AG10803 (cell line): ENCODE measurements at places on chromosomes 16 and 17.

- DNase-seq, result peak; percentile 64
Observed at GRCh38 chr17:48484256-48484655, 46.6 kb downstream of the HOXB1 start.

- peak; percentile 31 for DNase-seq
Observed at GRCh38 chr17:30278032-30278431, 13.7 kb downstream of the BLMH start.

- DNase-seq, result no peak
Observed at GRCh38 chr16:84979516-84979915, 31.8 kb downstream of the ZDHHC7 start.

DNA sequence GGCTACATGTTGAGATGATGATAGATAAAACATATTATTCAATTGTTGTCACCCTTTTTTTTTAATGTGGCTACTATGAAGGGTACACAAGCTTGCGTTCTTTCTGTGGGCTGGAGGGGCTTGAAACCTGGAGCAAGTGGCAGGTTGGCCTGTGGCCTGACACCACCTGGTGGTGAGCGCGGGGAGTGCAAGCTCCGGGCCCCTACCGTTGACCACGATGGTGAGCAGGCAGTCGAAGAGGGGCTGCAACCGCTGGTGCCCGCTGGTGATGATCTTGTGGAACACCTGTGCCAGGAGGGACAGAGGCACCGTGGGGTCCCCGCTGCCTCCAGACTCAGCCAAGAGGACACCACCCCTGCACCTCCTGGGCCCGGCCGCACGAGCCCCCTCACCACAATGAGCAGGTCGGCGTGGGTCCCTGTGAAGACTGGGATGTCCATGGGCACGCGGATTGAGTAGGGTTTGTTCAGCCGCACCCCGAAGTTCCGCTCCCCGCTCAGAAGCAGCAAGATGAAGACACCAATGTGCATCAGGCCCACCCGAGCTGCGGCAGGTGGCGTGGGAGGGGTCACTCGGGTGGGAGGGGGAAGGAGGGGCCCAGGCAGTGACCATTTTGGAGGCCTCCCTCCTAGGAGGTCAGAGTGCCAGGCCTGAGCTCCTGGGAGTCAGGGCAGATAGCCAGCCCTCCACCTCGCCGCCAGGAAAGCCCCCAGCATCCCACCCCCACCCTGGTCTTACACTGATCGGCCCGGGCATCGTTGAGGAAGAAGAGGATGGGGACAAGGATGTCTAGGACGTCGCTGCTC is 14.4 kb downstream of the HID1 start:
- DNase-seq, result peak; percentile 31

DNA sequence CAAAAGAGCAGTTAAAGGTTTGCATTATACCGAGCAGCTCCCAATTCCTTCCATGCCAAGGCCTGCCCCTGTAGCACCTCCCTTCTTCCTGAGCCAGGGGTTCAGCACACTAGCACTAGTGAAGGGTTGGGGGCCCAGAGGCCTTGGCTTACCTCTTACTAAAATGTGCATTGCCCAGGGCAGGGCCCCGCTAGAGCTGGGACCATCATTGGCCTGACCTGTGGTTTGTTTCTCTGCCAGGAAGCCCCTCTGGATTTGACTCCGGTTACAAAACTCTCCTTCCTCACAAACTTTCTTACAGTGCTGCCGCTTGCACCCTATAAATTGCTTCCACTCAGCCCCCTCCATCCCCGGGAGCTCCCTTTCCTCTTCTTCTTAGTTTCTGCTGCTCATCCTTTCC is 33.8 kb downstream of the MPRIP start:
- no peak for DNase-seq

DNA sequence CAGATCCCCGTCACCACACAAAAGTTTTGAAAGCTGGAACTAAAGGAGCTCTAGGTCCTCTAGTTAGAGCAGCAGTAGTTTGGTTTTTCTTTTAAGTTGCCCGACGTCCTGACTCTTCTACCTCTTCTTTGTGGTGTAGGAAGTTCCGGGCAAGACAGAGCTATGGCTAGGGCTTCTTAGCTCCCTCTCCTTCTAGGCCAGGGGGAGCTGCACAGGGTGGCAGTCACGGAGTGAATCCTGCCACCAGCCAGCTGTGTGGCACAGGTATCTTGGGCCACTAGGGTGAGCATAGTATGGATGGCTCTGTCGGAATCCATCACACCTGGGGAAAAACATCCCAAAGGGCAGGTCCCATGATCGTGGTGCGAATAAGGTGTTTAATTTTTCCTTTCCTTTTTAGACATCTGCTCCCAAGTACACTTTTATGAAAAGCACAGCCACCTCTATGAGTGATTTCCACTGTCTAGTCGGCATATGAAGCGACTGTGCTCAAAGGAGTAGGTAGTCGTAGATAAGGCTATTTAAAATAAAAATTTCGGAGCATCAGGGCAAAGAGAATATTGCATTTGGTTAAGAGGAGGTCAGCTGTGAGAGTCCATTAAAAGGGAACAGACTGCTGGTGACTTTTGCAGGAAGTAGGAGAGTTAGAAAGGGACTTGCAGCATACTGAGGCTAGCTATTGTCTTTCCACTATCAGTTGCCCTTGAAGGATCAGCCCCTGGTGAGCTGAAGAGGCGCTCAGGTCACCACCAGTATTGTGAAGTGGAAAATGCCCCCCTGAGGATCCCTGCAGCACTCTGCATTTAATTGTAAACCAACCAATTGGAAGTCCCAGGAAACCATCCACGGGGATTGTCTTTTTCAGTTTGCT is 2.1 kb downstream of the PRKCA start:
- DNase-seq, result no peak

GRCh38 chr17:54793271-54793670 is 107.4 kb upstream of the TOM1L1 start:
- no peak for DNase-seq

- DNase-seq, result no peak
Observed at GRCh38 chr16:61936522-61936921, 99.7 kb downstream of the CDH8 start.

DNA sequence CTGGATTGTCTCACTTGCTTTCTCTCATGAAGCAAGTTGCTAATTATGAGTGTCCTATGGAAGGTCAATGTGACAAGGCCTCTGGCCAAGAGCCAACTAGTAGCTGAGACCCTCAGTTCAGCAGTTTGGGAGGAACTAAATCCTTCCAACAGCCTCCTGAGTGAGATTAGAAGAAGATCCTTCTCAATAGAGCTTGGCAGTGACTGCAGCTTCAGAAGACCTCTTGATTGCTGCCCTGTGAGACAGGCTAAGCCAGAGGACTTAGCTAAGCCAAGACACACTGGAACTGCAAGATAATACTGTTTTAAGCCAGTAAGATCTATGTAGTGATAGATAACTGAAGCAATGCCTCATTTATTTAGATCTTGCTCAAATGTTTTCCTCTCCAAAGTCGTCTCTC is 34.3 kb downstream of the PCTP start:
- DNase-seq, result no peak

DNA sequence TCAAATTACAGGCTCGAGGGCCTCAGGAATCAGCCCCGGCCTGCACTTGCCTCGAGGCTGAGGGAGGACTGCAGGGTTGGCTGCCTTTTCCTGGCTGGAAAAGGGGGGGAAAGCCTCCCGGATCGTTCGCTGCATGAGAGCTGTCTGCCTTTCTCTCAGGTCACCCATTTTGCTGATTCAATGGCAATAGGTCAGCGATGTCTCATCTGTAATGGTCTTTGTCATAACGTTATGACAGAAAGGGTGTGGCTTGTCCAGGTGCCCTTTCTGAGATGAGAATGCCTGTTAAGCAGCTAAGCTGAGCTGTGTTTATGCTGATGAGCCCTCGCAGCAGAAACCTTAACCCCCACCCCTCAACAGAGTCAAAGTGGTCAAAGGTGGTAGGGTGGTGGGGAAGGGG is 81.8 kb downstream of the AKAP1 start:
- no peak for DNase-seq

GRCh38 chr17:33521784-33522183 is 228.7 kb upstream of the ASIC2 start:
- DNase-seq, result no peak

GRCh38 chr17:70897446-70897845 is 728.1 kb downstream of the KCNJ2 start:
- DNase-seq, result no peak
